Ovary (tissue), 10 donors: ENCODE measurements at places on chromosomes 11 and 22. TPM values are rescaled to one million over a fixed set of nuclear protein-coding genes. Genes with fewer than 3 reads are reported as not detected.

DNA sequence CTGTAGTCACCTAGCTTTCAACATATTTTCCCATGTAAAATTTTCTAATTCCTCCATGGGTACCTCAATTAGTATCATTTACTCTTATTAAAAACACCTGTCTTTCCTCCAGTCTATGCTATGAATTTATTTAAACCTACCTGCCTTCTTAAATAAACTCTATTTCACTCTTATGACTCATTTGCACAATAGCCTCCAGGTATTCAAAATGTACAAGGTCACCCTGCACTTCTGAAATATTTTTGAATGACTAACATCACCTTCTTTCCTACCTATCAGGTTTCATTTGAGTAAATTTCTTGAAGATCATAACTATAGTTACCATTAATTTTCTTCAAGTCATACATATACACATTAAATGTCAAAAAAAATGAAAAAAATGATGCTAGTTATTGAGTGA, 939.7 kb downstream of the DLG2 start:
- no peak for DNase-seq

- no peak for DNase-seq
Measured at GRCh38 chr11:76677458-76677765, 6.9 kb upstream of the LRRC32 start.

Gene TTC28
- 57.9 TPM for total RNA-seq

Gene KCNJ11
- 0.85 TPM for total RNA-seq

DNA sequence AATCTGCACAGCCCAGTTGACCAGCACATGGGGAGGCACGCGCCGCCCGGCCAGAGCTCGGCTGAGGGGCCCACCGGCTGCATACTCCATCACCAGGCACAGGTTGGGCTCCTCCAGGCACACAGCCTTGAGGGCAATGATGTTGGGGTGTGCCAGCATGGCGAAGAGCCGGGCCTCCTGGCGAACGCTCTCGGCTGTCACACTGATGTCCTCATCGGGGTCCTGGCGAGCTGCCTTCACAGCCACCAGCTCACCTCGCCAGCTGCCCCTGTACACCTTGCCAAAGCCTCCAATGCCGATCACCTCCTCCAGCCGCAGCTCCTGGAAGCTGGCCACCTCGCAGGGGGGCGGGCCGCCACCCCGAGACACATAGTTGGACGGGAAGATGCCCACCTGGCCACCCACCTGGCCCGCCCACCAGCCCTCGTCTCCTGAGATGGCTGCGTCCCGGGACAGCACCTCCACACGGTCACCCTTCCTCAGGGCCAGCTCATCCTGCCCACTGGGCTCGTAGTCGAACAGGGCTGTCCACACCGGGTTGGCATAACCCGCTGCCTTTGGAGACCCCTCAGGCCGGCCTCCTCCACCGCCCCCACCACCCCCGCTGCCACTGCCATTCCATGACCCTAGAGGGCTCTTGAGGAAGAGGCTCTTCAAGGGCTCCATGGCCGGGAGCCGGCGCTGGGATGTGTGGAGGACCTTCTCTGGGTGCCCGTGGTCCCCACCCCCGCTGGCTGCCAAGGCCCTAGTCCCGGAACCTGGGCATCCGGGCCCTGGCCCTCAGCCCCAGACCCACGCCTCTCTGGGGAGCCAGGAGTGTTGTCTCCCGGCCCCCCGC, 711 bp downstream of the MAP3K11 start:
- peak; percentile 62 for DNase-seq

DNA sequence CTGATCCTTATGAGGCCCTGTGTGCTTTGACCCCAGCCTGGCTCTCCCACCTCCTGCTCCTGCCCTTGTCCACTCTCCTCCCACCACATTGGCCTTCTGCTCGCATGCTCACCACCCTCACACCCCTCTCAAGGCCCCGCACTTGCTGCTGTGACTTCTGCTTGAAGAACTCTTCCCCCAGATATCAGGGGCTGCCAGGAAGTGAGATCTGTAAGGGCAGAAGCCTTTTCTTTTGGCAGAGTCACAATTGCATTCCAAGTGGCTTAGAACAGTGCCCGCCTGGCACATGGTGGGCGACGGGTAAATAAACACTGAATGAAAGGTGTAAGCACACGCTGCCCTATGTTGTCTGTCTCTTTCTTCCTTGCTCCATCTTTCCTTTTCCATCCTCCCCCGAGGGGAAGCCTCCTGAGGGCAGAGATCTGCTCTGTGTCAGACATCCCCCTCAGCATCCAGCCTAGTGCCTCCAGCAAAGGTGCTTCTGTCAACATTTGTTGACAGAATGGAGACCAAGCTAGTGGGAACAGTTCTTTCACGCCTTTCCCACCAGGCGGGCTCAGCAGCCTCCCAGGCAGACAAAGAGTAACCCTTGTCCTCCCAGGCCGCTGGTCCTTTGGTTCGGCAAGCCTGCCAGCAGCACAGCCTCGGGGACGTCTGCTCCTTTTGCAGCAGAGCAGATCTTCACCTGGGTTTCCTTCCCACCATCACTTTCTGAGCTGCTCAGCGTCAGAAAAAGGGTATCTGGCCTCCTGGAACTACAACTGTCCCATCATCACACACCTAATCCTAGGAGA, 10.0 kb upstream of the PEX26 start:
- DNase-seq, result no peak

DNA sequence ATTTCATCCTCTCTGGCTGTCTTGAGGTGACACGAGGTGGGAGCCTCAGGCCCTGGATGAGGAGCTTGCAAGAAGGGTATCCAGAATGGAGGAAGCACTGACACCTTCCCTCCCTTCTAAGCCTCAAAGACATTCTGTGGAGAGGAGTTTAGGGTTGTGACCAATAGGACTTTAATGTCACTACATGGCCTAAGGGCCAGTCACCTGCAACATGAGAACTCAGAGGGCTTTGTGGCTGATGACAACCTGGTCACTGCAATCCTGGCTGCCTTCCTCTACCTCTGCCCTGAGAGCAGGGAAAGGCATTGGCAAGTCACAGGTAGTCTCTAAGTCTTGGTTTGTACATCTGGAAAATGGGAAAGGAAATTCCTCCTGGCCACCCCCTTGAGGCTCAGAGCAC, 33.7 kb downstream of the PISD start:
- no peak for DNase-seq
